ENCODE measurements at places on chromosomes 13 and 19.

DNA sequence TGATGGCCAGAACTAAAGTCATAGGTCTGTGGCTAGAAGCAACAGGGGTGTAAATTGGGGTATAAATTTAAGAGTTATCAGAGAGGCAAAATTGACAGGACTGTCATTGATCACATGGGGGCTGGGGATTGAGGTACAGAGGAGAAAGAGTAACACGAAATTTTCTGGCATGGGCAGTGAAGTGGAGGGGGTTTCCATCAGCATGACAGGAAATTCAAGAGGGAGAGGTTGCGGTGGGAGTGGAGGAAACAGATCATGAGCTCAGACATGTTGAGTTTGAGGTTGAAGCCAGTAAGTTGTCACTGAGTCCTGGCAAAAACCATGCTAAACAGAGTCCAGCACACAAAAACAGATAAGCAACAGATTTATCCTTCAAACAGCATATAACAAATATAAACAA, 192.1 kb upstream of the TSC22D1 start:
- DNase-seq, result no peak

DNA sequence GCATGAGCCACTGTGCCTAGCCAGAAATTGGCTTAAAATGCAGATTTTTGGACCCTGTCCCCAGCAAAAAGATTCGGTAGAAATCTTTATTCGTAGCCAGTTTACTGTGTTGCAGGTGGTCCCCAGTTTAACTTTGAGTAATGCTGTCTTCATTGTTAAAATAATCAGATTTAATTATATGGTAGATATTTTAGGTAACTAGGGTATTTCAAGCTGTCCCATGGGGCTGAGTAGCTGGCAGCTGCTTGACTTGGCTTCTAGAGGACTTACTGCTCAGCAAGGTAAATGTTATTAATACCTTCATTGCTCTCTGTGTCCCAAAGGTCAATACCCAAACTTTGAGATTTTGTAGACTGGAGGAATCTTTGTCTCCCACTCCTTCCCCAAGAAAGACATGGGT, 21.1 kb downstream of the LSM14A start:
- DNase-seq, result no peak

GRCh38 chr19:16449330-16449961, 22.3 kb downstream of the EPS15L1 start:
- peak; percentile 90 for DNase-seq

DNA sequence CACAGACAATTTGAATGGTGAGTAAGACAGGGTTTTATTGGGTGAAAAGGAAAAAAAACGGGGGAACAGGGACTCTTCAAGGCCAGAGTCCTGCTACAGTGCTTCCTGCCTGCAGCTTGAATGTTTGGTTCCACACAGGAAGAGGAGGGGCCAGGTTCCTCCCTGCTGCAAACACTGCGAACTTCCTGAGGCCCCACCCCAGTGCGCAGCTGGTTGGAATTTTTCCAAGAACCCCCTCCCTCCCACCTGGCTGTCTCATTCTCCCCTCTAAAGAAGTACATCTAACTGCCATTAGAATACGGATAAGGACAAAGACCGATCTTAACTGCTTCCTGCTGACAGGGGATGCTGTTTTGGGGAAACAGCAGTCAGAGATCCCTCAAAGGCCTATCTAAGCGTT, 184.9 kb downstream of the GGACT start:
- no peak for DNase-seq

DNA sequence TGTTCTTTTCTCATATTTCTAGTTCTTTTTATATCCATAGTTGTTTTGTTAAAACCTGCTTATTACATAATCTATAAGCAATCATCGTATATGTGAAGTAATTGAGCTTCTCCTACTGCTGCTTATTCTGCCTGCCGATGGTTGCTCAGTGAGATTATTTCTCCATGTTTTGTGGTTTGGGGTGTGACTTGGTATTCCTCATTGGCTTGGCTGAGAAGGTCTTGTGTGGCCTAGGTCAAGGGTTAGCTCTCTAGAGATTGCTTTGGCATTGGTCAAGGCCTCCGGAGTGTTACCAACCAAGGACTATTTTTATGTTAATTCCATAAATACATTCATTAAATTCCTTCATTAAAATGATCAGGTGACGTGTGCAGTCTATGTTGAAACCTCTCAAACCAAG, 302.8 kb downstream of the MYO16 start:
- DNase-seq, result no peak

DNA sequence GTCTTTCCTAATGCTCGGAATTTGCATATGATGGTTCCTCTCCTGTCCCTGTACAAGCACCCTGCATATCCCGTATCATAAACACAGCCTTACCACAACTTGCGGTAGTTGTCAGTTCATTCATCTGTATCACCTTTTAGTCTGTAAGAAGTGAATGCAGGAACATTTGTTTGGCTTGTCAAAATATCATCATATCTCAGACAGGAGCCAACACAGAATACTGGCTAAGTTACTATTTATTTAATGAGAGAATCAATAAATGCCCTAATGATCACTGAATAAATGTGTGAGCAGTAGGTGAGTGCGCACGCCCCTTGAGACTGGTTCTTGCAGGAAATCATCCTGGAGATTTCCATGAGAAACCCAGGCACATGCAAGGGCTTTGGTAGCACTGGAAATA, 182.8 kb downstream of the MYO16 start:
- no peak for DNase-seq

GRCh38 chr19:18644196-18645034, 7.6 kb downstream of the KLHL26 start:
- DNase-seq, result no peak

GRCh38 chr13:66933994-66934393, 296.1 kb downstream of the PCDH9 start:
- no peak for DNase-seq

GRCh38 chr13:43293986-43294385, 270.6 kb downstream of the DNAJC15 start:
- DNase-seq, result no peak

DNA sequence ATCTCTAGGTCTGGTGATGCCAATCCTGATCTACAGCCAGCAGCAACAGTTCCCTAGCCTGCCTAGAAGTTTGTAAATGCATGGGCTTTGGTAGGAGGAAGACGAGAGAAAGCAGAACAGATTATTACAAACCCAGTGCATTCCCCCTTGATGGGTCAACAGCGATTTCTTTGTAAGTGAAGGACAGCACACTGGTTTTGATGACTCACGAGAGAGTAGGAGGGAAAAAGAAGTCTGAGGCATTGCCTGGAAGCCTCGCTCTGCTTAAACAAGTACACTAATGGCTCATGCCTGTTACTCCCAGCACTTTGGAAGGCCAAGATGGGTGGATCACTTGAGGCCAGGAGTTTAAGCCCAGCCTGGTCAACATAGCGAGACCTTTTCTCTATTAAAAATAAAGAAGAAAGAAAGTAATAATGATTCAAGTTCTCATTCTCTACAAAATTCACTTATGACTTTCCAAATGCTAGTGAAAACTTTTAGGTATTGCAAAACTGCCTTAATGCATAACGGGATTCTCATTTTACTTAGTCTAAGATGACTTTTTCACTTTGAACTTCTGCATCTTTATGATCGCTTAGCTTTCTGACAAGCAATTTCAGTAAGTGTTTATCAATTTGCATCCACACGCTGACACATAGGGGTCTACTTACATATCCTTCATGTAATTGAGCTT, 47.7 kb upstream of the USPL1 start:
- DNase-seq, result no peak

DNA sequence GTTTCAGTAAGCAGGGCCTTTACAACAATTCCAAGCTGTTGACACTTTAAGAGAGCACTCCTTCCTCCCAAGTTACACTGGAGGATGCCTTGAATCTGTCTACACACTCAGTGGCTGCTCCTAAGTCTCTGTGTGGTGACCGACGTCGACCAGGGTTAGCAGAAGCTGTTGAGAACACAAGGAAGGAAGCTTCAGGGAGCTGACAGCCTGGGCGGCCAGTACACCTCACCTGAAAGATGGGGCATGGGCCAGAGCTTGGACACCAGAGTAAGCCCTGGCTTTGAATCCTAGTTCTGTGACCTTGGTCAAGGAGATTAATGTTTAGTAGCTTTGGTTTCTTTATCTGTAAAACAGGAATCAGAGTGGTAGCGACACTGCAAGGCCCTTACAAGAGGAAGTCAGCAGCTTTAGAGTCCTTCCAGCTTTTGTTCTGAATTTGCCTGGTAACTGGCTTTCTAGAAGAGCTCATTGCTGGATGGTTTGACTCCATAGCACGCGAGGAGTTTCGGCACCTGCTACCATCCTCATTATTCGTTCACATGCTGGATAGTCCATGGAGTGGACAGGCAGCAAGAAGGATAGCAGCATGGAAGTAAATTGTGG, 214.2 kb downstream of the FGF9 start:
- DNase-seq, result no peak

- DNase-seq, result no peak
Measured at GRCh38 chr19:799076-799881, 2.0 kb downstream of the PTBP1 start.

- DNase-seq, result no peak
Measured at GRCh38 chr13:23680845-23681669, 110.8 kb downstream of the TNFRSF19 start.

- peak; percentile 38 for DNase-seq
Measured at GRCh38 chr19:12912571-12912970, 6.5 kb downstream of the SYCE2 start.

GRCh38 chr19:54521860-54522513, 19.4 kb downstream of the LAIR2 start:
- no peak for DNase-seq

- DNase-seq, result no peak
Measured at GRCh38 chr13:74005320-74006157, 128.7 kb downstream of the KLF12 start.

DNA sequence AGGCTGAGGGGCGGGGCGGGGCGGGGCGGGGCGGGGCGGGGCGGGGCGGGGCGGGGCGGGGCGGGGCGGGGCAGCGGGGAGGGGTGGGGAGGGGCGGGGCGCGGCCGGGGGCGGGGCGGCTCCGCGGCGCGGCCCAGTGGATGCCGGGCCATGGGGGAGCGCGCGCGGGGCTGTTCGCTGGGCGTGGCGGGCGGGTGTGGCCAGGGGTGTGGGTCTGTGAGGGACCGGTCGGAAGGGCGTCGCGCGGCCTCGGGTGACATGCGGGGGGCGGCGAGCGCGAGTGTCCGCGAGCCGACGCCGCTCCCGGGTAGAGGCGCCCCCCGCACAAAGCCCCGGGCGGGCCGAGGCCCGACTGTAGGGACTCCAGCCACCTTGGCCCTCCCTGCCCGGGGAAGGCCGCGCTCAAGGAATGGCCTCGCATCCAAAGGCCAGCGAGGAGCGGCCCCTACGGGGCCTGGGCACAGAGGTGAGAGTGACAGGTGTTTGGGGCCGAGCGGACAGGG, at the start of gene ZFP28:
TSS of gene ZFP28 (plus strand) at position 188 of the 503 bp plus-strand sequence. CDS start at position 259, 71 bp downstream.
- DNase-seq, result no peak

DNA sequence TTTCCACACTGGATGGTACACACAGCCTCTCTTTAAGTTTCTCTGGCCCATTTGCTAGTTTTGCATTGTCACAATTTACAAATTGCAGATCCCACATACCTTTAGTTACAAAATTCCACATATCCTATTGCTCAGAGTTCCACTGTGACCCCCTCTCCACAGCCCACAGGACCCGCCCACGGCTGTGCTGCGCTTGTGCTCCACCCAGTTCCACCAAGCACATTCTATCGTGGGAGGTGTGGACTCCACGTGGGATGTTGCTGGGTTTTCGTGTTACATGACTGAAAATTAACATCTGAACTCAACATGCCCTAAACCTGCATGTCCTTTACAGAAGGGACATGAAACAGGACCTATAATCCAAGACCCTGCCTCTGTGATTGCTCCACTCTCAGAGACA, 423.0 kb downstream of the IRS2 start:
- no peak for DNase-seq

GRCh38 chr19:58582985-58583384, 9.8 kb upstream of the MZF1 start:
- no peak for DNase-seq

DNA sequence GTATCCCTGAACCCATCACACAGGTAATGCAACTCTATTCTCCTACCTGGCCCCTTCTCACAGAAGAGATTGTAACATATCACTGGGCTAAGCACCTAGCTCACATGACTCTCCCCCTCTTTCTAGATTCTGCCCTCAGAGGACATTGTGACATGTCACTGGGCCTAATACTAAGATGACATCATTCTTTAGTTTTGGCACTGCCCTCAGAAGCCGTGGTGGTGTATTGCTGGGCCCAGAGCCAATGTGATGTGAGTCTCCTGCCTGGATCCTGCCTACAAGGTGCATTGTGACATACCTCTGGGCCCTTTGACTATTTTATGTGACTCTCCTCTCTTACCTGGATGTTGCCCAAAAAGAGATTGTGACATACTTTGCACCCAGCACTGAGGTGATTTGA, 21.4 kb upstream of the ZNF730 start:
- DNase-seq, result no peak

- DNase-seq, result no peak
Measured at GRCh38 chr13:106445996-106446395, 89.5 kb downstream of the EFNB2 start.

DNA sequence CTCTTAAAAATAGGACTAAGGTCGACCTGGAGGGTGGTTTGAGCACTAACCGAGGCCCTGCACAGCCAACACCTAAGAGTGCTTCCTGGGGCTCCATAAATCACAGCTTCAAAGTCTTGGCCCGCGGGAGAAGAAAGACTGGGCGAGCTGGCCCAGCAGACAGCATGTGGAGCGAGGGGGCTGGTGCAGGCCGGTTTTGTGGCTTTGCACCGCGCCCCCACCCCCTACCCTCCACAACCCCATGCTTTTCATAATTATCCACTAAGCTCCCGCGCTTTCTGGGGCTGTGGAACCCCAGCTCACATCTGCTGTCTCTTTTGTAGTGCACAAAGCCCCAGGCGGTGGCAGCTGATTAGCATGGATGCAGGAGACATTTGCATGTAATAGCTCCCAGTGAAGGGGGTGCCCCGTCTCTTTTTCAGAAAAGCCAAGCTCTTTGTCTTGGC, 17.1 kb downstream of the CARM1 start:
- DNase-seq, result no peak

DNA sequence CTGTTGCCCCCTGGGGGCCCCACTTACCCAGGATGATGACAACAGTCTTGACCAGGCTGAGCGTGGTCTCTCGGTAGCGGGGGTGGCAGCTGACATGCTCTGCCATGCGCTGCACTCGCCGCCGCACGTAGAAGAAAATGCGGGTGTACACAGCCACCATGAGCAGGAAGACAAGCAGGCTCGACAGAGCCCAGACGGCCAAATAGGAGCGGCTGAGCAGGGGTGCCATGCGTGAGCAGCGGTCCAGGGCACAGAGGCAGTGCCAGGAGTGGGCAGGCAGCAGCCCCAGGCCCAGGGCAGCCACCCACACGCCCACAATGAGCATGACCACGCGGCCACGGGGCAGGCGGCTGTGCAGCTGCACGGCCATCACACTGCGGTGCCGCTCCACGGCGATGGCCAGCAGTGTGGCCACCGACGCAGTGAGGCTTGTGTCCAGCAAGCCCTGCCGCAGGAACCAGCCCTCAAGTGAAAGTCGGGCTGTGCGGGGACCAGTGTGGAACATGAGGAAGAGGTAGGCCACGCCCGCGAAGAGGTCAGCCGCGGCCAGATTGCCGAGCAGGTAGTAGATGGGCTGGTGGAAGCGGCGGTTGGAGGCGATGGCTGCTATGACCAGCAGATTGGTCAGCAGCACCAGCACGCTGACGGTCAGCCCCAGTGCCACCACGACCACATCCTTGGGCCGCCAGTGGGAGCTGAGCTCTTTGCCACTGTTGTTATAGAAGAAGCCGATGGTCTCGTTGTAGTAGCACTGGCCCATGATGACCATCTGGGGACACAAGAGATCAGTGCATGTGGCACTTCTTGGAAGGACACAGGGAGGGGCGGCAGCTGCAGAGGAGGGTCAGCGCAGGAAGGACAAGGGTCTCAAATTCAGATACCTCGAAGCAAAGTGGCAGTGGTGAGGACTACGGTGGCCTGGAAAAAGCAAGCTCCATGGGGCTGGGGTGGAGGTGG, 1.2 kb downstream of the LPAR2 start:
- no peak for DNase-seq

- DNase-seq, result no peak
Measured at GRCh38 chr13:109436055-109436622, 350.2 kb downstream of the IRS2 start.
